ENCODE measurements at places on chromosomes 3 and 15.
A peak's percentile ranks its signal among the peaks of the same experiment; 100 is the strongest.

DNA sequence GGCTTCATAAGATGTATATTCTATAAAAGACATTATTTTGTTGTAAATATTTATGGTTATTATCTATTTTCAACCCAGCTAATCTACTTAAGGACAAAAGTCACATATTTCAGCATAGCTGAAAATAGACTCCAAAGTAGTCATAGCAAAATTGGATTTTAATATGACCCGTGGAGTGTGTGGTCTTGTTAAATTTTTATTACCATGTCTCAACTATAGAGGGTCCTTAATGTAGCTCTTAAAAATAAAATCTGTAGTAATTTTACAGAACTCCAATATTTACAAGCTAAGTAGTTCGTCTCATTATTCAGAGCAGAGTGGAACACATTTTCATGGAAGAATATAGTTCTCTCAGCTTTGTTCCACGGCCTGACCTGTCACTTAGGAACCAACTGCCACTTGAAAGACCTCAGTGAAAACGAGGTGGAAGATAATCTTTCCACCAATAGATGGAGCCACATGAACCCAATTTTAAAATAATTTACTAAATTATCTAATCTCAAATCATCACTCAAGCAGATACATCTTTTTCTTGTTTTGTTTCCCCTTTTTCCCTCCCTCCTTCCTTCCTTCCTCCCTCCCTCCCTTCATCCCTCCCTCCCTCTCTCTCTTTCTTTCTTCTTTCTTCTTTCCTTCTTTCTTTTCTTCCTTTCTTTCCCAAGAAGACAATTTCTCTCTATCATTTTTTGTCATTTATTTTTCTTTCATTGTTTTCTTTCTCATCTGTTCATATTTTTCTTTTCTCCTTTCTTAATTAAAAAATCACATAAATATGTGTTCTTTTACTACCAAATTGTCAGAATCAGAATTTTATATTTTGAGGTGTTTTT is 97.2 kb downstream of the CLDN1 start:
- peak; percentile 2 for DNase-seq

GRCh38 chr3:38725726-38726419 is 76.4 kb upstream of the SCN5A start:
- DNase-seq: peak; percentile 27

DNA sequence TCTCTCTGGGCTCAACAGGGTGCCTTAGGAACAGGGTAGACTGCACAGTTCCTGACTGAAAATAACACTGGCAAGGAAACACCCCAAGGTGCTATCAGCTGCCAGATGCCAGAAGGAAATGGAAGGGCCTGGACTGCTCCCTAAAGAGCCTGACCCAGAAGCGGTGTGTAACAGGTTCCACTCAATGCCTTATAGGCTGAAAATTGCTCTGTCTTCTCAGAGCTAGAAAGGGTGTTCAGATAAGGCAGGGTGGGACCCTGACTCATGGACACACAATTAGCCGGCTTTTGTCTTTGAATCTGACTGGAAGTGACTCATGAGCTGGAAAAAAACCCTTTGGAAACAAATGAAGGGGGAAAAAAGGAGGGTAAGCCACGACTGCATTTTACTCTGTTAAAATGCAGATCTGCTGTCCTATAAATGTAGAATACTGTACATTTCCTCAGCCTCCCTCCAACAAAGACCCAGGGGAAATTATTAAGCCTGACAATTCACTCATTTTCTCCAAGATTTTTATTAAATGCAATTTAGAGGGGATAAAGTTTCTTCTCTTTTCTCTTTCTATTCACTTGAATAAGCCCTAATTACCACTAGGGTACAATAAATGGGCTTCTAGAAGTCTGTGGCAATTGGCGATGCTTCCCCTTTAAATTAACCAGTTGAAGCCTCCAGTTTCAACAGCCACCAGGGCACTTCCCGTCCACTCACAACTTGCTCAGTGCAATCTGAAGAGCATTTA is 160.2 kb upstream of the TBL1XR1 start:
- DNase-seq: peak; percentile 38

DNA sequence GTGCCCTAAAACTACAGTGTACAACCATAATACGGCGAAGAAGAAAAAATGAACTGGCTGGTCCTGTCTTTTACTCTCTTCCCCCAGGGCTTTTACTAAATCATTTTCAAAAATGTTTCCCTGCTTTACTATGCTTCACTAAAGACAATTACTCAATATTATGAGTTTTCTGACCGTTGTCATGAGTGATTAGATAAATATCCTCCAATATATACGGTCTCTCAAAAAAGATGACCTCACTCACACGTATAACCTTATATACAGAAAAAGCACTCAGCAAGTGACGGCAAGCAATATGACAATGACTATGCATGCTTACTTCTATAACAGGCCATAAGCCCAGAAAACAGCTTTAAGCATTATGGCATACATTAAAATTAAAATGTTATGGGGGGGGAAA is 60.5 kb downstream of the TBL1XR1 start:
- no peak for DNase-seq

DNA sequence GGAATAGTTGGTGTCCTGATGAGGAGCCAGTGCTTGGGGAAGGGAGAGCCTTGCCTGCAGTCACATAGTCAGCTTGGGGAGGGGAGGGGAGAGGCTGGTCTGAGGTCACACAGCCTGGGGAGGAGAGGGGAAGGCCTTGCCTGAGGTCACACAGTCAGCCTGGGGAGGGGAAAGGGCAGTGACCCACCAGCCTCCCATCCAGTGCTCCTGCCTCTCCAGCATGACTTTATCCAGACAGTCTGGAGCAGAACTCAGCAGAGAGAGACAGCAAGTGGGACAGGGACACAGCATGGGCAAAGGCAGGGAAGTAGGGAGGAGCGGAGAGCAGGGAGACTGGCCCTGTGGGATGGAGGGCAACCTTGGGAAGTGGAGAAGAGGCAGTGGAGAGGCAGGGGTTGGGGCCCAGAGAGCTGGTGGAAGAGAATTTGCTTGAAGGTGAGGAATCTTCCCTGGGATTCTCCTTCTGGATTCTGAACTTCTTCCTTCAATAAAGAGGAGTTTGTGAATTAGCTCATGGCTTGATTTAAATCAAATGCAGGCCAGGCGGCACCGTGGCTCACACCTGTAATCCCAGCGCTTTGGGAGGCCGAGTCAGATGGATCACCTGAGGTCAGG is 64.5 kb downstream of the CORO2B start:
- no peak for DNase-seq

GRCh38 chr15:76217029-76217881 is 94.0 kb downstream of the ETFA start:
- DNase-seq: no peak

GRCh38 chr15:85430406-85431204 is 50.2 kb downstream of the AKAP13 start:
- peak; percentile 31 for DNase-seq

DNA sequence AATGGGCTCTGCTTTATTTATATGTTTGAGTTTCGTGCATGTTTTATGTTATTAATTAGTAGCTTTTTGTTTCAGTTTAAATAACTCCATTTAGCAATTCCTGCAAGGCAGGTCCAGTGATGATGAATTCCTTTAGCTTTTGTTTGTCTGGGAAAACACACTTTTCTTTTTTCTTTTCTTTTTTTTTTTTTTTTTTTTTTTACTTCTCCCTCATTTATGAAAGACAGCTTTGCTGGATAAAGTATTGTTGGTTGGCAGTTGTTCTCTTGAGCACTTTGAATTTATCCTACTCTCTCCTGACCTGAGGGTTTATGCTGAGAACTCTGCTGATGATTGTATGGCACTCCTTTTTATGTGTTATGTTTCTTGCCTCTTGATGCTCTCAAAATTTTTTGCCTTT is 35.7 kb downstream of the TMEM39A start:
- no peak for DNase-seq

- DNase-seq: no peak
Measured at GRCh38 chr15:41263891-41264351, 32.9 kb downstream of the CHP1 start.

GRCh38 chr3:190548031-190548656 is 34.3 kb downstream of the IL1RAP start:
- no peak for DNase-seq

- no peak for DNase-seq
Measured at GRCh38 chr3:36874424-36874823, 70.4 kb downstream of the TRANK1 start.

DNA sequence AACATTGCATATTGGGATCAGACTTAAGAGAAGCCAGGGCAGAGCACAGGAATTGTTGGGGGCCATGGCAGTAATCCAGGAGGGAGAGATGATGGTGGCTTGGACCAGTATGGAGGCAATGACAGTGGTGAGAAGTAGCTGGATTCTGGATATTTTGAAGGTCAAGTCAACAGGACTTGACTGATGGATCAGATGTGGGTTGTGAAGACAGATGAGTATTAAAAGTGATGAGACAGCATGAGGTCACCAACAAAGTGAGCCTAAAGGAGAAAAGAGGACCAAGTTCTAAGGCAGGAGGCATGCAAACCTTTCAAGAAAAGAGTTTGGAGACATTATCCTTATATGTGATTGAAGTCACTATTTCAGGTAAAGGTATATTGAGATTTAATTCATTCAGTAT is 56.6 kb upstream of the TIPARP start:
- no peak for DNase-seq

- DNase-seq: no peak
Measured at GRCh38 chr3:131401978-131402377, 20.4 kb downstream of the NUDT16 start.

- no peak for DNase-seq
Measured at GRCh38 chr3:106204160-106204868, 335.5 kb upstream of the CBLB start.

DNA sequence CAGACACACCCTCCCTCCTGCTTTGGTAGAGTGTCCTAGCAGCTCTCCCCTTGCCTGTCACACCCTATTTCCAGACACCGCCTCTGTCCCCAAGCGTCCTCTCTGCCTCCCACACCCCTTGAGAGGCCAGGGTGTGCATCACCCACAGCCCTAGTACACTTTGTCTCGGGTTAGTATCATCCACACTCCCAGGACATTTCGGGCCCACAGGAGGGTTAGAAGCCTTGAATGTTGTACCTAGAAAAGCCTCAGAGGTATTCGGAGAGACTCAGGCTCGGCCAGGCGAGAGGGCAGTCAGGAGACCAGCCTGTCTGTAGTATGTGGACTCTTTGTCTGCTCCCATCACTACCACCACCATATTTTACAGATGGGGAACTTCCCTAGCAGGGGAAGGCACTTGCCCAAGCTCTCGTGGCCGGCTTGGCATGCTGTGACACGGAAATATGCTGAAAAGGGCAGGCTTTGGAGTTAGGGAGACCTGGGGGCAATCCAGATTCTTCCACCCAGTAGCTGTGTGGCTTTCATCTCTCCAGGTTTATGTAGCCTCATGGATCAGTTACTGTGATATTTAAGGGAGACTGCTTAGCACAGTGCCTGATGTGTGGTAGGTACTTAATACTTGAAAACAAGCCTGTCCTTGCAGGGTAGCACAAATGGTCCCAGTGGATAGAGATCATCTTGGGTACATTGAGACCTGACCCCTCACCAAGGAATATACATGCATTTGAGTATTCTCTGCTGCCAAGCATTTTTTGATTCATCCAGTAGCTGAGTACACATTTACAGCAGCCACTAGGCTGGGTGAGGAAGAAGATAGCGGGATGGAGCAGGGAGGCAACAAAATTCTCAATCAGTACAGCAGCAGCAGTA is 1.4 kb downstream of the TMEM43 start:
- no peak for DNase-seq

DNA sequence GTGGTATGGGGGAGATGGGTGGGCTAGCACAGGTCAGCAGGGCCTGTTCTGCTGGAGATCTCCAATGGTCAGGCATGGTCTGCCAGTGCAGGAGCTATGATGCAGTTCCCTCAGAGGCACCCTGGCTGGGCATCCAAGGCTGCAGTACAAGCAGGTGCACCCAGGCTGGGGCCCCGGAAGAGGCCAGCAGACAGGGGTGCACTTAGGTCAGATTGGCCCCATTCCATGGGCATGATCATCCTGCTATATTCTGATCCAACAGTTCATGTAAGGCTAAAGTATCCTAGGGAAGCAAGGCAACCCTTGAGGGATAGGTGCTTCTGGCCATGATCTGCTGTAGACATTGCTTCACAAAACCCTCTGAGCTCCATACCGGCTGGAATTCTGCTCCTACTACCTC is 53.5 kb downstream of the STRIT1 start:
- no peak for DNase-seq

GRCh38 chr15:26807517-26808427 is 34.9 kb upstream of the GABRB3 start:
- no peak for DNase-seq

DNA sequence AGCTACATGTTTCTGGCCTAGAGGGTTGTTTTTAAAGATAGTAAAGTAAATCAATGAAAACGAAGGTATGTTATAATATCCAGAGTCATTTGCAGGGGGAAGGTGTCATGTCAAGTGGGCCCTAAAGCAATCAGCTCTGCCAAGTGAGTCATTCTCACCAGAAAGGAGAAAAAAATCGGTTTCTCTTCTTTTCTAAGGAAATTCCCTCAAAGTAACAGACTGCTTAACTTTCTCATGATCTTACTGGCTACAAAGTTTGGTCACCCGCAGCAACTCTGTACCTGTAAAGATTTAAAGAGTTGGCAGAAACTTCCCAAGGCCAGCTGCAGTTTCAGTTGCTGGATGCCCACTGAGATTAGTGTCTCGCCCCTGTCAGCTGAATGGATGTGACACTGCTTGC is 5.5 kb upstream of the FSIP1 start:
- no peak for DNase-seq

DNA sequence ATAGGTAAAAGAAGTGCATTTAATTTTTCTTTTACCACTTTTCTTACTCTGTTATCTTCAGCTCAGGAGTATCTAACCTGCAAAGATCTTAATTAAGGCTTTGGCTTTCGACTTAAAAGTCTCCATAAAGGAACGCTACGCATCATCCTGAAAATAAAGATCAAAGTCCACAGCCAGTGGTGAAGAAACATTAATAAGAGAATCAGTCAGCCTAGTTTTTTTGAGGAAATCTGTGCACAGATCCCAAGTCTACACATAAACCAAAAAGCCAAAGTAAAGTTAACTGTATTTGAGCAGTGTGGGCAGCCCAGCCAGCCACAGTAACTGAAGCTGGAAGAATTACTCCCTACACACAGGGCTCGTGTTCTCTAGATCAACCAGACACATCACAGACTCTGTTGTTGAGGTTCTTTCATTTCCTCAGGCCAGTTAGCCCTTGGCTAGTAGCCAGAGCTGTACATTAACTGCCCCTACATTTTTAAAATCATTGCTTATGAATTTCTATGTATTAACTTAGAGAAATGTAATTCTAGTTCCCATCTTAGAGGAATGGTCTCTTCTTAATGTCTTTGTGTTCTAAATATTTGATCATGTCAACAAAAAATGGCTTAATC is 6.9 kb downstream of the LRRC2 start:
- peak; percentile 47 for DNase-seq

- no peak for DNase-seq
Measured at GRCh38 chr3:40718681-40719080, 193.9 kb downstream of the ZNF621 start.

DNA sequence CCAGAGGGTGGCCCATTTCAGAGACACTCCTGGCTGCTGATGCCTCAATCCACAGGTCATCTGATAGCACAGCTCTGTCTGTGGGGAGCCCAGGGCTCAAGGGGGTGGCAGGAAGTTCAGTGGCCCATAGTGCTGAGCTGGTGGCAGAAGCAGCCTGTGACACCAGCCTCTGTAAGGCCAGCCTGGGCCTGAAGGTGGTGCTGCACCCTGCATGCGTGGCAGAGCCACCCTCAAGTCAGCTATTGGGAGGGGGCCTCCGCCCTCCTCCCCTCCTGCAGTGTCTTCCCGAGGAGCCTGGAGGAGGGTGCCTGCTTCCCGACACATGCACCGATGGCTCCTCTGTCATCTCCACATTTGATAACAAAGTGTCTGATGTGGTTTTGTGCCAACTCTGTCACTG is 3.0 kb downstream of the PLA1A start:
- peak; percentile 44 for DNase-seq

Measured in SK-N-SH (cell line).